Left colon (tissue), 2 donors: ENCODE measurements at places on chromosomes 4 and X.
A peak's percentile ranks its signal among the peaks of the same experiment; 100 is the strongest.

DNA sequence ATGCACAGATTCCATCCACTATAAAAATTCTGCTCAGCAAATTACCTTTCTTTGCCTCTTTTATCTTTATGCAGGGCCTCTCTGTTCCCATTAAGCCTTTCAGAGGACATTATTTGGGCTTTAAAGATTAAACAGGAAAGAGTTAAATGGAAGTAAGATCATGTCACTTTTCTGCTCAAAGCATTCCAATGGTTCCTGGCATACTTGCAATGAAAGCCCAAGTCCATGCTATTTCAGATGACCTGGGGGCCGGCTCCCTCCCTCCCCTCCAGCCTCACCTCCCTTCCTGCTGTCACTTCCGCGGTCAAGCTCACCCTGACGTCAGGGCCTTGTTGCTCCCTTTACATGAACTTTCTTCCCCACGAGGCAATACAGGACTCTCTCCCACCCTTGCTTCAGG lies 125.5 kb downstream of the C4orf51 start:
- DNase-seq, result no peak

DNA sequence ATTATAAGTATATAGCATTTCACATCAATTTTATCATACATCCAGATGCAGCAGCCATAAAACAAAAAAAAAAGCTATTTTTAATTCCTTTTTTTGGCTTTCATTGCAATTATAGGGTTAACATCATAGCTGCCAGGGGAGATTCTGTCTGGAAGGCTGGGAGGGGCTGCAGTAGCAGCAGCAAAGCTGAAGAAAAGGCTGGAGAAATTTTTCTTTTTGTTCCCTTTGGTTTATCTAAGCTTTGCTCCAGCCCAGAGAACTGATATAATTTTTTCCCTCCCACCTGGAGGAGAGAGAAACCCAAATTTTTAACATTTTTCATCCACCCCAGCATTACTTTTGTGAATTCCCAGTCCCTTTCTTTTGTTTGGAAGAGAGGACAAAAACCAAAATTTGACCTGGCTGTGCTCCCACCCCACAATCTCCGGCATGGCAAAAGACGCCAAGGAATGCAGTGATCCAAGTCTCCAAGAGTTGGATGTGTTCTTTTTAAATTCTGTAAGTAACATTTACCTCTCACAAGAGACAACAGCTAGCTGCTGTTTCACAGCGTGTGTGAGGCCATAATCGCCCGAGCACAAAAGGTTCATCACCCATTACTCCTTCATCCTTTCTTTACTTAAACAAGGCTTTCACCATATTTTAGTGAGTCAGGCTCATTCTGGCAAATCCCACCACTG lies 25.1 kb upstream of the FAM156A start:
- no peak for DNase-seq

- no peak for DNase-seq
Measured at GRCh38 chr4:74397748-74398426, 32.9 kb downstream of the EREG start.

DNA sequence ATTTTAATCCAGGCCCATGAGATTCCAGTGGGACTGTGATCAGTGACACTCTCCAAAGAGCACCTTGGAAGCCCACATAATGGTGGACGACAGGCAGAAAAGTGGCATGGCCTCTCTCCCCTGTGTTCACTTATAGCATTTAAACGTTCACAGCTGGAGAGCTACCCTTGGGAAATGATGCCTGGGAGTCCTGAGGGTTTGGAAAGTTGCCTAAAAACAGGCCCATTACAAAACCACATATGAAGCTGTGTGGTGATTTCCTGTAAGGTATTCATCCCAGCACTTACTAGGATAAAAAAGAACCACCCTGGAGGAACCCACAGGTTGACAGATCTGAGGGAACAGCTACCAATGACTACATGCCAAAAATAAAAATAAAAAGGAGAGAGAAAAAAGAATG lies 193.2 kb downstream of the RASL11B start:
- no peak for DNase-seq

- no peak for DNase-seq
Measured at GRCh38 chr4:20333141-20333715, 81.5 kb downstream of the SLIT2 start.

GRCh38 chrX:23802431-23802830 lies 19.5 kb downstream of the SAT1 start:
- peak; percentile 41 for DNase-seq

DNA sequence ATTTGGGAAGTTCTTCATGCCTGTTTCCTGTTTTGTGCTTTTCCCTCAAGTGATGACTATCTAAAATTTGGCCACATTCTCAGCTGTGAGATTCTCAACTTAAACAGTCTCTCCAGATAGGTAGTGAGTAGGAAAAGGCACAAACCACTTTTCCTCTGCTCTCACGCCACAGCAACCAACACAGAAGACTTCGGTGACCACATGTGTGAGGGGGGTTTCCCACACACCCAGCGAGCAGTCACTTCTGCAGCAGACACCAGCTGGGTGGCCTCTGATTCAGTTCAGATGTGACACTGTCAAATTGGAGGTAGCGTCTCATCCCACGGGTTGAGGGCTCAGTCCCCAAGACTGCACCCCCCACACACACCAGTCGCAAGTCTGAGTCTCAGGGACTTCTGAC lies 25.1 kb upstream of the CLDN34 start:
- DNase-seq, result no peak

DNA sequence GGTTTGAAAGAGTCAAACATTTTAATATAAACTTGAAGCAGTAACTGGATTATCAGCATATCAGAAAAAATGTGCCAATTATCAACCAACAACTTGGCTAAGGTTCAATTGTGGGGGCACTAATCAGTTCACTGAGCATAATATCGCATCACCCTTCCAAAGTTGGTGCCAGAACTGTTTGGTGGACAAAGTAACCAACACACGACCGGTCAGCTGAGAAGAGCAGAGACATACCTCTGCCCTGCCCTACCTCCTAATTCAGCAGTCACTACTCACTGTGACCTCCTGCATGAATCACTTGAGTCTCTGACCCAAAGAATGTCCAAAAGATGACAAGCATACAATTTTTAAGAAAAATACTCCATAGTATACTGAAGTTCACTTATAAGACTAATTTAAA lies 53.2 kb downstream of the TSPAN5 start:
- DNase-seq, result no peak

DNA sequence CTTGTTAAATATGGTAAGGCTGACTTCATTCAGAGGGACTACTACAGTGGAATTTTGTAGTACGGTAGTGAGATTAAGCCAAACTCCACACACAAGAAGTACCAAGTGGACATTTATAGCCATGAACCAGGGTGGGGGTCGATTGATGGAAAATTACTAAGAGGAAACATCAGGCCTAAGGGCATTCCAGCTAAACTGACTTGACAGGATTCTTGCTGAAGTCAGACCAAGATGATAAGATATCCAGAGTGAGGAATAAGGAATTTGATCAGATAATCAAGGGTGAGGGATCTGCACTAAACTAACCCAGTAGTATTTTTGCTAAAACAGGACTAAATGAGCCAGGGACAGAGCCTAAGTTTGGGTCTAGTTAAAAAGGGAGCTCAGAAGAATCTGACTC lies 597.5 kb downstream of the RPA4 start:
- no peak for DNase-seq

DNA sequence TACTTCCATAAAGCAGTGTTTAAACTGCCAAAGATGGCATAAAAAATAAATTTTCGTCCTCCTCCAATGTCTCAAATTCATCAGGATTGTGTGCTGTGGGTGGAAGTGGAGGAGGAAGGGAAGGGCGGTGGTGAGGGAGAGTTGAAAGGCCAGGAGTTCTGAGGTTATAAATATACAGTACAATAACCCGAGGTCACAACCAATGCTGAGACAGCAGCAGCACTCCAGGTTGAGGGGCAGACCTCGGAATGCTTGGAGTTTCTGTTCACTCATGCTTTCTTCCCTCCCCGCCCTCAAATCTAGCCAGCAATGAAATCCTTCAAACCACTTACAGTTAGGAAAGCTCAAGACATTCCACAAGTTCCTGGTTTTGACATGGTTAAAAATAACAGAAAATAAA lies 134.0 kb upstream of the SMAD1 start:
- no peak for DNase-seq

- no peak for DNase-seq
Measured at GRCh38 chr4:168221301-168221700, 97.3 kb downstream of the DDX60 start.

- DNase-seq, result no peak
Measured at GRCh38 chrX:20433388-20433775, 166.7 kb upstream of the RPS6KA3 start.

GRCh38 chr4:147790412-147790811 lies 58.5 kb downstream of the ARHGAP10 start:
- DNase-seq, result no peak

DNA sequence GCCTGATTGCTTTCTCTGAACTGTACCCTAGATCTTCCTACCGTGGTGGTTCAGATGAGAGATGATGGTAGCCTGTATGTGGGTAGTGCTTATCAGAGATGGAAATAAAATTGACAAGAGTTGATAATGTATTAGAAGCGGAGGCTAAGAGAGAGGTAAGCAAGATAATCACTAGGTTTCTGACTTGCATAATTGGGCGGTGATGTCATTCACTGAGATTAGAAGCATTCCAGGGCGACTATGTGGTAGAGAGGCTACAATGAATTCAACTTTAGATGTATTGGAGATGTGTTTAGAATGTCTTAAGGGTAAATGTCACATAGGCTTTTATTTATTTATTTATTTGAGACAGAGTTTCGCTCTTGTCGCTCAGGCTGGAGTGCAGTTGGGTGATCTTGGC lies 415 bp upstream of the TENM3 start:
- no peak for DNase-seq

DNA sequence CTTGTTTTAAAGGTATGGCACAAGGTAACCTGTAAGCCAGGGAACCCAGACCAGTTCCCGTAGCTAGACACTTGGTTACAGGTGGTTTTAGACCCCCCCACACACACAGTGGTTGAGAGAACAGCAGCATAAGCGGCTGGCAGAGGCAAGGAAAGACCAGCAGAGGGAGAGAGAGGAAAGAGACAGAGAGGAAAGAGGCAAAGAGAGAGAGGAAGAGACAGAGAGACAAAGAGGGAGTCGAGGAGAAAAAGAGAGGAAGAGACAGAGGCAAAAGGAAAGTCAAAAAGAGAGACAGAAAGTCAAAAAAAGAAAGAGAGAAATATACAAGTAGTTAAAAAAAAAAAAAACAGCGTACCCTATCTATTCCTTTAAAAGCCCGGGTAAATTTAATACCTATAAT lies 19.5 kb upstream of the PCSK1N start:
- DNase-seq, result no peak

- no peak for DNase-seq
Measured at GRCh38 chr4:147589586-147589985, 27.6 kb upstream of the TMEM184C start.

- DNase-seq, result no peak
Measured at GRCh38 chr4:76492055-76492454, 57.0 kb downstream of the SHROOM3 start.

DNA sequence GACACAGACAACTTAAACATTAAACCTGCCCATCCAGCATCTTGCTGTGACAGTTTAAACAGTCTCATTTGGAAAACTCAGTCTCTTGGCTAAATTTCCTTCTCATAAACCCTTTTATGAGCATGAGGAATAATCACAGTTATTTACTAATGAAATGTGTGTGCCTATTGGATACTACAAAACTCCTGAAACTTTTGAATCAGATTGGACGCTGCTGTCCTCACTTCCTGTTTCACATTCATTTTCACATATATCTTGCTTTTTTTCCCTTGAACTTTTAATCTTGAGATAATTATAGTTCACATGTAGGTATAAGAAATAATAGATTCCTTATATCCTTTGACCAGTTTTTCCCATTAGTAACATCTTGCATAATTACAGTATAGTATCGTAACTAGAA lies 111.7 kb downstream of the CDKL5 start:
- no peak for DNase-seq

DNA sequence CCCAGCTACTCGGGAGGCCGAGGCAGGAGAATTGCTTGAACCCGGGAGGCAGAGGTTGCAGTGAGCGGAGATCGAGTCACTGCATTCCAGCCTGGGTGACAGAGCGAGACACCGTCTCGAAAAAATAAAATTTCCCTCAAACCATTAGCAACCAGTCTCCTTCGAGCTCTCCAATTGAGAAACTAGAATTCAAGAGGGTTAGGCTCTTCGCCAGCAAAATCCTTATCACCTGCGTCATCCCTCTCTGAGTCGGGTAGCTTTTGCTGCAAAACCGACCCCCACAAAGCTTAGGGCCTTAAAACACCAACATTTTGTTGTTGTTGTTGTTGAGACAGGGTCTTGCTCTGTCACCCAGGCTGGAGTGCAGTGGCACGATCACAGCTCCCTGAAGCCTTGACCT lies 75.1 kb upstream of the DDX3X start:
- DNase-seq, result no peak

- no peak for DNase-seq
Measured at GRCh38 chr4:138677212-138677611, 338.4 kb upstream of the NOCT start.

DNA sequence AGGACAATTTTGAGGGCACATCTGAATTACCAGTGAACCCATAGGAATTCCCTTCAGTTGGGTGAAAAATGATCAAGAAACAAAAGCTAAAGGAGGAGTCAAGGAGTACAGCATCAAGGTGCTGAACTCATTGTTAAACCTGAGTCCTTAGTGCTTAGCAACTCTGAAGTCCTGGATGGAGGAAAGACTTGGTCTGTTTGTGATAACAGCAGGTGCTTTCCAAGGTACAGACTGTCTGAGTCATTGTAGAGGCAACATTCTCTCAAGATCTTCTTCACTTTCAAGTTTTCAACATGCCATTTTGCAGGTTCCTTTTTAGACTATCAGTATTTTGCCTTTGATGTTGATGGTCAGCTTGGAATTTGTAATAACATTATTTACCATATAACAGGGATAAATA lies 293.9 kb downstream of the AFF2 start:
- no peak for DNase-seq

- DNase-seq, result no peak
Measured at GRCh38 chr4:40238700-40239548, 42.1 kb downstream of the RHOH start.

DNA sequence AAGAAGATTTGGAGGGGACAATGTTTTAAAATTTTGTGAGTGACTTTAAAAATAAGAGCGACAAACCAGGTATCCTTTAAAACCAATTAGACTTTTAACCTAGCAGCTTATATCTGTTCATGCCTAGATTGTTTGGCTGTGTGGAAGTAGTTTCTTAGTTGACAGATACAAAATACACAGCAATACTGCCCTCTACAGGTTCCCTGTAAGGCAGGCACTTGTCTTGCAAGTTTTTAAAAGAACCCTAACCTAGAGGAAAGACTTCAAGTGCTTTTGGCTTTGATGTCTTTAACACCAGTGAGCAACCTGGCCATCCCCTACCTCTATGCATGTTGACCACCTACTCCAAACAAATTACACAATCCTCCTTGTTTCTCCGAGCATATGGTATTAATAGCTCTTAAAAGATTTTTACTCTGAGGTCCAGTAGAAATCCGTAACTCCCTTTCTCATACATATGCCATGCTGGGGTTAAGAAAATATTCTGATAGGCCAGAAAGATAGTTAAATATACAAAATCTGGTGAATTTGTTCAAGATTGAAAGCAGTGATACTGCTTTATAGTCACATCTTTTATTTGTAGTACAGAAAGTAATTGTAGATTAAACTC lies 273.0 kb downstream of the ARHGAP24 start:
- no peak for DNase-seq
